Aorta (tissue), 5 donors: ENCODE measurements at places on chromosomes 2 and 18. TPM values are rescaled to one million over a fixed set of nuclear protein-coding genes. Genes with fewer than 3 reads are reported as not detected.

CYRIA gene
- polyA plus RNA-seq: 3.0 TPM

DIS3L2 gene
- 15.1 TPM for polyA plus RNA-seq

TCF7L1 gene
- 14.1 TPM for polyA plus RNA-seq

IL36B gene
- not detected for polyA plus RNA-seq

CRYBA2 gene
- not detected for polyA plus RNA-seq

TMEM17 gene
- not detected for polyA plus RNA-seq

MAP2 gene
- 15.3 TPM for polyA plus RNA-seq

ZAP70 gene
- 1.3 TPM for polyA plus RNA-seq

SOX11 gene
- polyA plus RNA-seq: not detected

SNTG2 gene
- not detected for polyA plus RNA-seq

GRCh38 chr2:20557635-20558034, 93.3 kb downstream of the HS1BP3 start:
- no peaks in the 10 kb centered on the region for H3K36me3 ChIP-seq
- no peaks in the 10 kb centered on the region for H3K4me1 ChIP-seq
- H3K27ac ChIP-seq: no peak overlapping the region
- no peak overlapping the region for H3K4me3 ChIP-seq

DNA sequence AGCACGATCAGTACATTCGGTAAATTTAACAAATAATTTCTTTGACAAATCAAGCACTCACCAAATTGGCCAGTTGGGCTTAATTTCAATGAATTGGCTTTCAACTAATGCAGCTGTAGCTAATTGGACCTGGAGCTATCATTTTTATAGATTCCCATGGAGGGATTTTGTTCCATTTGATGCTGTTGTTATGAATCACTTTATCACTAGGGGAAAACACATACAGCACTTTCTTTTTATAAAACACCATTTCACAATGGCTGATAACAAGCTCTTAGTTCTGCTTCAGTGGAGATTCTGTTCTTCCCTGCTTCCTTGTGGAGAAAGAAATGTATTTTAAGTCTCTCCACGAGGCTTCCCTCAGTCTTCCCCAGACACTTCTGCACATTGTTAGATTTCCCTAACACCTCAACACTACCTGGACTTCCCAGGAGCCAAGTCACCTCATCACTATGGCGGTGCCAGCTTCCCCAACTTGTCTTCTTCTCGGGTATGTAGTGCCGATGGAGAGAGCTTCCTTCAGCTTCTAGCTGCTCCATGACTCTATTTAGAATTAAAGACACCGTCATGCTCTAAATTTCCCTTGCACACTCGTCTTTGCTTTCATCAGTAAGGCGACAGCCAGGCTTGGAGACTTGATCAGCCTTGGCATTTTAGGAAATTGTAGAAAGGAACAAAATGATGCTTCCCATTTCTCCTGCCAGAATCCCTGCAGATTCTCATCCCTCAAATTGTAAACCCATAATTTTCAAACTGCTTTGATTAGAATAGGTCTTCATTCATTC, 72.0 kb downstream of the INPP5D start:
- peak; percentile 17 for DNase-seq
- H3K4me1 ChIP-seq: no peaks in the 10 kb centered on the region
- peaks cover 1% of the 10 kb centered on the region for H3K27me3 ChIP-seq

DNA sequence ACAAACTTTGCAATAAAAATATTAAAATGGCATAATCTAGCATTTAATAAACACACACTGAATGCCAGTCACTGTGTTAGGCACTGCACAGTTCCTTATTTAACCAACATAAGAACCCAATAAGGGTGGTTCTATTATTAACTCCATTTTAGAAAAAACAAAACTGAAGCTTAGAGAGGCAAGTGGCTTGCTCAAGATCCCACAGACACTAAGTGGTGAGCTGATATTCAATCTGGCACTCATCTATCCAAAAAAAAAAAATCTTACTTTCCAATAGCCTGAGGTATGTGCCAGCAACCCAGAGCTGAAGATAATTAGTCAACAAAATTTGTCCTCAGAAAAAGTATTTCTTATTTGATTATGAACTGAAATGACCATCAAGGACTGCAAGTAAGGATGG, 799 bp downstream of the CYTIP start:
- H3K4me1 ChIP-seq: no peaks in the 10 kb centered on the region
- DNase-seq: no peak
- no peak overlapping the region for H3K4me3 ChIP-seq
- no peak overlapping the region for H3K27ac ChIP-seq
- H3K36me3 ChIP-seq: no peaks in the 10 kb centered on the region

DNA sequence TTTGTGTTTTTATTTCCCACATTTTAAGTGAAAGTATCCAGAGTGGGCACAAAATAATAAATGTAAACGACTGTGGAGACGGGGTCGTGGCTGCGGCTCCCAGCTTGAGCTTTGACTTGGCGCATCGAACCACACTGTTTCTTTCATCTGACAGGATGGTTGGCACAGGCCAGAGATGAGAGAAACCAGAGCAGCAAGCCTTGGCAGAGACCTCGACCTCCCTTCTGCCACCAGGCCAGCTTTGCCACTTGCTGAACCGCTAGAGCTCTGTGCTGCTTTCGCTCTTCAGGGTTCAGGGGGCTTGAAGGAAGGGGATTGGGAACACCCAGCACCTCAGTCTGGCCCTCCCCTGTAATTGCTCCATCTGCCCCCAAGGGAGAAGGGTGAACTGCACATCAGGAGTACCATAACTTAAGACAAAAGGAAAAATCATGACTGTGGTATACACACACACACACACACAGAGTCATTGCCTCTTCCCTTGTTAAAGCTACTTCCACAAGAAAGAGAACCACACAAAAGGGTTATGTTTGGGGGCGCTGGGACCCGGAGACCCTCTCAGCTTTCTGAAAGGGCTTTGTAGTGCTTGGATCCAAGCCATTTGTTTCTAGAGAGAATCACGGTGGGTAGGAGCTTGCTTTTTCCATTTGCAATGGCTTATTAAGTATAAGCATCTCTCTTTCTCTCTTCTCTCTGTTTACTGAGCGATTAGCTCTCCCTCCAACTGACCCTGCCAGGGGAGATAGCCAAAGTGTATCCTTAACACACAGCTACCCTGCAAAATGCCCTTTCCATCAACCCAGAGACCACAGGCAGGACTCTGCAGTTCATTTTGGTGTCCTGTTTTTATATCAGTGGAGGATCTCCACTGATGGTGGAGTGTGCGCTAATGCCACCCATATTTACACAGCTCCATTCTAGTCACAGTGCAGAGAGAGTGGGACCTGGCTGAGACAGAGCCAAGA, 23.0 kb downstream of the POU3F3 start:
- H3K27me3 ChIP-seq: no peaks in the 10 kb centered on the region
- H3K36me3 ChIP-seq: no peaks in the 10 kb centered on the region
- H3K4me3 ChIP-seq: no peak overlapping the region
- no peaks in the 10 kb centered on the region for H3K4me1 ChIP-seq
- H3K27ac ChIP-seq: no peak overlapping the region

- H3K36me3 ChIP-seq: no peaks in the 10 kb centered on the region
- no peak for DNase-seq
- H3K27me3 ChIP-seq: no peaks in the 10 kb centered on the region
These were observed 270.1 kb downstream of the ETAA1 start for GRCh38 chr2:67667054-67667908.
